ENCODE measurements at places on chromosomes 2 and 18.

DNA sequence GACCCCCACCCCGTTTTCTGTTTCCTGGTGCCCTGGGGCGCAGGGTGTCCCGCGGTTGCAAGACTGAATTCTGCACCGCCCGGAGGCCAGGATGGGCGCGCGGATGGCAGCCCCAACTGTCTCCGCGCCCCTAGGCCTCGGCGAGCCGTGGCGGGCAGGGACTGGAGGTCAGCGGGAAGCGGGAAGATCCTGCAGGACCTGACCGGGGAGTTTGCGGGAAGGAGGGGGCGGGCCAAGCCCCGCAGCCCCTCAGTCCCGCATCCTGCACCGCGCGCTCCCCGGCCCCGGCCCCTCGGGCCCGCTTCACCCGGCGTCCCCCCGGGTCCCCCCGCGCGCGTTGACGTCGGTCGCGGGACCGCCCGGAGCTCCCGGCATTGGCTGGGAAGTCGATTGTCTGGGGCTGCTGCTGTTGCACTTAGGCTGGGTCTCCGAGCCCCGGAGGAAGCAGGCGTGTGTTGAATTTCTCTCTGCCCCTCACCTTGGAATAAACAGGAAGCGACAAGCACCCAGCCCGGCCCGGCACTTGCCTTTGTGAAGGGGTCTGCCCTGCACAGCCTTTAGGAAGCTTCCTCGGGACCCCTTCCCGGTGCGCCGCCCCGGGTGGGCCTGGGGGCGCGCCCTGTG is at the start of gene LDLRAD4:
Gene LDLRAD4 (plus strand): TSS at position 393 of the 624 bp plus-strand sequence.
- peak; percentile 84 for DNase-seq

DNA sequence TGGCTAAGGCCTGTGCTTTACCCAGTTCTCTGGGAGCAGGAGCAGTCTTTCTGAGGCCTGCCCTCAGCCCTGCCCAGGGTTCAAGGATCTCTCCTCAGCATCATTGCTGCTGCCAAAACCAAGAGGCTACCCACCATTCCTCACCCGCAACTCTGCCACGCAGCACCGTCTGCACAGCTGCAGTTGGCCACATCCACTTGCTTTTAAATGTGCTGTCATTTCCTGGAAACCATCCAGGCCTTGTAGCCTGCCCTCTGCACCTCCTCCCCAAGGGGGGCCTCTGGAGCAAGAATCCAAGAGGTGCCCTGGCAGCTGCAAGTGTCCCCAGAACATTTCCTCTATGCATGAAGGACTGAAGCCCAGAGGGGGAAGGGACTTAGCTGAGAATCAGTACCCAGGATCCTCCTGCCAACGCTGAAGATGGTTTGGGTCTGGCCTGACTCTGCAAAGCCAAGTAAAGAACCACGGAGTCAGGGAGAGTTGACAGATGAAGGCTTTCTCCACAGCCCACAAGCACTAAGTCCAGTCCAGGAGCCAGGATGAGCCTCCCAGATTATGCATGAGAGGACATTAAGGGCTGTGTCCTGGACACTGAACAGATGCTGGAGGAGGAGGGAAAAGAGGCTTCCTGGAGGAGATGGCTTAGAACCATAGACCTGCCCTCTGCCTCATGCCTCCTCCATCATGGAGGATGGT is 14.9 kb downstream of the EMX1 start:
- DNase-seq = no peak

GRCh38 chr2:127023504-127023903 is 83.5 kb downstream of the BIN1 start:
- DNase-seq = no peak

- no peak for DNase-seq
These were observed 132.3 kb upstream of the ITGA4 start for GRCh38 chr2:181324912-181325311.

DNA sequence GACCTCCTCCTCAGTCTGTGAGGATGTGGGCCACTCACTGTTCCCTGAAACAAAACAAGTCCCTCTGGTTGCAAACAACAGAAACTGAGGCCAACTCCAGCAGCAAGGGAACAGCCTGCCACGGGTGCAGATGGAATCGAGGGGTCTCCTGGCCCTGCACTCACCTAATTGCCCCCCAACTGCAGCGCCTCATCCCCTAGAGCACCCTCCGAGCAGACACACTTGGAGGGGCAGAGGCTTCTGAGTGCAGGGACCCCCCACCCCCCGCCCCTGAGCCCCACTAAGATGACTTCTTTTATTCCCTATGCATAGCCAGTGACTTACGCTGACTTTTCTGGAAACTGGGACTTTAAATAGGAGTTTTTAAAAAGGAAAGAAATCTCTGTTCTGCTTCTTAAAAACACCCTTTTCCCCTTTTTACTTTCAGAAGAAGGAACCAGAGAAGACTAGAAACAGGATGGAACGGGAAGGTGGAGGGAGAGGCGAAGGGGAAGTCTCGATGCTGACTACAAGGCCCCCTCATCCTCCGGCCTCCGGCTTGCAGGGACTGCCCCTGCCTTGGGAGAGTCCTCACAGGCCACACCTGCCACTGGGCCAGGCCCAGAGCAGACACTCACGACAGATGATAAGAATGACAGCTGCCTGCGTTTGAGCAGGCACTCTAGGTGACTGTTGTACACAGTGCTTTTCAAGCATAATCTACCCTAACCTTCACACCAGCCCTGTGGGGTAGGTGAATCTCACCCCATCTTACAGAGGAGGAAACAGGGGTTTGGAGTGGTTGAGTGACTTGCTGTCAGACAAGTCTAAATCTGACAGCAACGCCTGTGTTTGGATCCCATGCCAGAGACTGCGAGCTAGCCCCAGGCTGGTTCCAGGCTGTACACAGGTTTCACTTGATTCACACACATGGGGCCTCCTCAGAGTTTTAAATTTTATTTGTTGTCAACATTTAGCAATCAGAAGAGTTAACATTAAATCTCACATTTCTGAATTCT is 28.2 kb upstream of the BIN1 start:
- DNase-seq = no peak

DNA sequence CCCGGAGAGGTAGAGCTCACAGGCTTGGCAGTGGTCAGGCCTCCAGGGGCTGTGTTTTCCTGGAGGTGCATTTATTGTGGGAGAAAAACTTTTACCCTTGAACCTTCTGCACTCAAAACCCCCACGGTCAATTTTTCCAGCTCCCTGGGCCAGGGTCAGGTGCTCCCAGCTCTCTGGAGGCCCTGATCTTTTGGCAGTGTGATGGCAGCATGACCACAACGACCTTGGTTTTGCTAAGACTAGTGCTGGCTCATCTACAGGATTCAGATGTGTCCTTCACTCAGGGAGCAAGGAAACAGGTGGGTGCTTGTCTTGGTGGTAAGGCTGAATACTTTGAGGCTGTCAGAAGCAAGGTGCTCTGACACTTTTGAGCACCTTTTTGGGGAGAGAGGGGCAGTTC is 92.3 kb downstream of the CCDC93 start:
- DNase-seq = no peak

- no peak for DNase-seq
These were observed 11.0 kb upstream of the TXNDC2 start for GRCh38 chr18:9874728-9875127.

- no peak for DNase-seq
These were observed 278.7 kb downstream of the GULP1 start for GRCh38 chr2:188570370-188570769.

- DNase-seq = no peak
These were observed 96.1 kb upstream of the CAPN13 start for GRCh38 chr2:30903326-30903725.

- peak; percentile 61 for DNase-seq
These were observed 57.1 kb downstream of the ZFP36L2 start for GRCh38 chr2:43169099-43169945.

DNA sequence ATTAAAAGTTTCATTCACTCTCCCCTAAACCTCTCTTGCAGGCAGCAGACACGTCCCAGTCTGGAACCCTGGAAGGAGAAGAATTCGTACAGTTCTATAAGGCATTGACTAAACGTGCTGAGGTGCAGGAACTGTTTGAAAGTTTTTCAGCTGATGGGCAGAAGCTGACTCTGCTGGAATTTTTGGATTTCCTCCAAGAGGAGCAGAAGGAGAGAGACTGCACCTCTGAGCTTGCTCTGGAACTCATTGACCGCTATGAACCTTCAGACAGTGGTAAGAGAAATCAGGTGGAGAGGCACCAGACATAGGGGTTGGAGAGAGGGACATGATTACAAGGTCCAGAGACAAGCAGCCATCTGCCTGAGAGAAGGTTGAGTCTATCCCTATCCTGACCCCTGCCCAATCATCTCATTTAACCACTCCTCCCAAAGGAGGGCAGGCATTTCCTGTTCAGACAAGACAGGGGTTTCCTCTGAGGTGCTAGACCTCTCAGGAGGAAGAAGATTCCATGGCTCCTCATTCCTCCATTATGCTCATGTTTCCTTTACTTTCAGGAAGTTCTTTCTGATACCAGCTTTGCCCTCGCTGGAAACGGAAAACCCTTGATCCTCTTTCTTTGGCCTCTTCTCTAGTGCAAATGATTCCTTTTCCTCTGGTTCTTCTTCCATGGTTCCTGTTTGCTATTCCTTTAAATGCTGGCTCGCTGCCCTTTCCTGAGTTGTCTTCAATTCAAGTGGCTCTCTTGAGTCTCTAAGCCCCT is 15.1 kb downstream of the PLCD4 start:
- no peak for DNase-seq

- DNase-seq = no peak
These were observed 217.9 kb upstream of the RAB6C start for GRCh38 chr2:129761569-129762021.

- DNase-seq = no peak
These were observed 359.2 kb downstream of the GALR1 start for GRCh38 chr18:77608807-77609206.

DNA sequence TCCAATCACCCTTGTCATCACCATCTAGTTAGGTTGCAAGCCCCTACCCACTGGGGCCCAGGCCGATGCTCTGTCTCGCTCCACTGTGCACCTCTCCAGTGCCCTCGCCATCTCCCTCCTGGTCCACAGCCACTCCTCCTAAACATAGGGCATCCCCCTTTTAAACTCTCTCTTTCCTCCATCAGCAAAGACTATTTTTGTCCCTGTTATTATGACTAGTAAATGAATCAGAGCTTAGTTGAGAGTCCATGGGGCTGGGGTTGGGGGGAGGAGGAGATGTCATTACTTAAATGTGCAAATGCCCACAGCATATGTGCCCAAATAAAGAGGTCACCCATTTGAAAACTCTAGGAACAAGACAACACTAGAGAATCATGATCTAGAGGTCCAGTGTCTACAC is 167.4 kb downstream of the TRABD2A start:
- DNase-seq = no peak

DNA sequence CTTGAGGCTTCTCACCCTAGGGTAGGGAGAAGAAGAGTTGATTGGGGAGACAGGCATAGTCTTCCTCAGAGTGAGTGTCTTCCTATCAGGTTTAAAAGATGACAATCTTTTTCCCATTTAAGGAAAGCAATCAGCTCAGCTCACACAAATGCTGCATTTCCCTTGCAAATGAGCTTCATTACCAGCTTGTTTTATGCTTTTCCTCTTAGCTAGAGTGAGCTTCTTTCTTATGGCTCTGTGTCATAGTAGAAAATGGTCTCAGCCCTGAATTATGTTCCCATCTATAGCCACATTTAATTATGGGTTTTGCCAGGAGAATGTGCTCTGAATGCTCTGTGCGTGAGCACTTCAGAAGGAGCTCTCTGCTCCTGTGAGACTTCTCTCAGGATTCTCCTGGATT is 112.8 kb upstream of the NCK2 start:
- no peak for DNase-seq

- no peak for DNase-seq
These were observed 25.8 kb downstream of the TCF23 start for GRCh38 chr2:27174638-27175037.

- no peak for DNase-seq
These were observed 72.2 kb upstream of the TMEM87B start for GRCh38 chr2:111982822-111983221.

- peak; percentile 40 for DNase-seq
These were observed 59.0 kb upstream of the SALL3 start for GRCh38 chr18:78920456-78921138.

- peak; percentile 41 for DNase-seq
These were observed 68.3 kb upstream of the ZNF521 start for GRCh38 chr18:25420077-25420825.

- DNase-seq = no peak
These were observed 206.8 kb upstream of the ERBB4 start for GRCh38 chr2:212745359-212745758.

DNA sequence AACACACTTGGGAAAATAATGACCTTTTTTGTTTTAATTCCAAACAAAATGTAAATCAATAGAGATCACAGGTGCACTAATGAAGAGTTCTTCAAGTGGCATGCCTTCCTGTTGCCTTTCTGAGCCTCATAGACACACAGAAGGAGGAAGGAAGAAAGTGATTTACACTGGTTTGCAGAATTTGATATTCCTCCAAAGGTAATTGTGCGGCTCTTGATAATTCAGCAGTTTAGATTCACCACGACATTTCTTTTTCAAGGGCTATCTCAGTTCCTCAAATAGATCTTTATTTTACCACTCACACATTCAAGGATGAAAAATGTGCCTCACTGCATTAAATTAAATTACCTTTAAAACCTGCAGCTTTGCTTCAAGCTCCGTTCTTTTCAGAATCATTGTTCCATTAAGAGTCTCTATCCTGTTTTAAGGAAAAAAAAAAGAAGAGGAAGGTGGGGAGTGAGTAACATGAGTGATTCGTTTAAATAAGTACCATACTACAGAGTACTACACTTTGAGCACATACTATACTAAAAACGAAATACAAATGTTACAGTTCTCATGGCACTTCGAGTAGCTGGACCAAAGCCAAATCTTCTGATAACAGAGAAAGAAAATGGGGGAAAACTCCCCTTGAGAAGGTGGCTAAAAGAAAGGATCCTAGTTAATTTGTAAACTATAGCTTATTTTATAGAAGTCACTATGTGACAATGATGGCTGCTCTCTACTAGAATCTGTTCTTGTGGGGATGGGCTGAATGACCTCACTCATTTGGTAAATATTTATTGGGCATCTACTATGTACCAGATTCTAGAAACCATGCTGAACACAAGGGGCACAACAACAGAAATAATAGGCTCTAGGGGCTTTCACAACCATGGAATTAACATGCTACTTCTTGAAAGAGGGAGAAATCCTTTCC is 16.6 kb downstream of the CYTIP start:
- DNase-seq = no peak

All from right kidney (tissue), 9 donors.